ENCODE measurements at places on chromosomes 2 and 18.

DNA sequence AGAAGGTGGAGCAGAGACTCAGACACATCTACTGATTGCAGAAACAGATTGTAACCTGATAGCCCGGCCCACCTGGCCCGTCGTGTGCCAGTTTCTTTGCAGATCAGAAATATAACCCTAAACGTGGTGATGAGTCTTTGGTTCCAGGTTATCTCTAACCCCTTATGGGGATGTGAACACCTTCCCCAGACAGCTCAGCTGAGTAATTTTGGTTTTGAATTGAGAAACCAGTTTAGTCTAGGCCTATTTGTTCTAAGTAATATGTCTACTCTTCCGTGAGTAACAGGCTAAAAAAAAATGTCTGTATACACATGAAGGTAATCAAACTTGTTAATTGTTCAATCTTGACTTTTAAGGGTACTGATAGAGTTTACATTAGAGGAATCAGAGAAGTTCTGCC lies 35.7 kb downstream of the RASGRP3 start:
- DNase-seq, result no peak

DNA sequence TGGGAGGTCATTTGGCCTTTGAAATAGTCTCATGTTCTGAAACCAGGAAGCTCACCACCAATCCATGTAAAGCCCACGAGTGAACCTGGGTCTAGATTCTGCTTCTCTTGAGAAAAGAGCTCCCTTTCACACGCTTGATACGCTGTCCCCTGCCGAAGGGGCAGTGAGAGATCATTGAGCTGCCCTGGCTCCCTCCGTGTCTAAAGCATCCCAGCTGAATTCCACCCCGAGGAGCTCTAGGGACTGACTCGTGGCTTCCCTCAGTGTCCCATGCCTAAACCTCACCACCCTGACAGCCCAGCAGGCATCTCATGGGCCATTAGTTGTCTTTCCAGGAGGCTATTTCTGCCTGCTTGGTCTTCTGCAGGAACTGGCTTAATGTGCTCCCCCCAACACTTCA lies 68.6 kb downstream of the COL6A3 start:
- no peak for DNase-seq

DNA sequence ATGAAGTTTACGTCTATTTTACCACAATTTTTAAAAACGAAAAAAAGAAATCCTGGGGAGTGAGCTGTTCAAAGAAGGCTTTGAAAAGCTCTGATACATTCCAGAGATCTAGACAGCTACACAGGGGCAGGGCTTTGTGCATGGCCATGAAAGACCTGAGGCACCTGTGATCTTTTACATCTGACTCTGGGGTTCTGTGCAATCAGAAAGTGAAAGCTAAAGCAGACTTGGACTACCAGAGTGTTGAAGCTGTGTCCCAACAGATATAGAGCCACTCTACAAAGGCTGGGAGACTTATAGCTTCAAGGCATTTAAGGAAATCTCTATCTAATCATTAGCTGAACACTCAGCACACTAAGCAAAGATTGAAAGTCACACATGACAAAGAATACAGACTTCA lies 34.1 kb downstream of the PARD6G start:
- DNase-seq, result no peak

GRCh38 chr2:176999301-176999700 lies 213.3 kb upstream of the HNRNPA3 start:
- DNase-seq, result no peak

DNA sequence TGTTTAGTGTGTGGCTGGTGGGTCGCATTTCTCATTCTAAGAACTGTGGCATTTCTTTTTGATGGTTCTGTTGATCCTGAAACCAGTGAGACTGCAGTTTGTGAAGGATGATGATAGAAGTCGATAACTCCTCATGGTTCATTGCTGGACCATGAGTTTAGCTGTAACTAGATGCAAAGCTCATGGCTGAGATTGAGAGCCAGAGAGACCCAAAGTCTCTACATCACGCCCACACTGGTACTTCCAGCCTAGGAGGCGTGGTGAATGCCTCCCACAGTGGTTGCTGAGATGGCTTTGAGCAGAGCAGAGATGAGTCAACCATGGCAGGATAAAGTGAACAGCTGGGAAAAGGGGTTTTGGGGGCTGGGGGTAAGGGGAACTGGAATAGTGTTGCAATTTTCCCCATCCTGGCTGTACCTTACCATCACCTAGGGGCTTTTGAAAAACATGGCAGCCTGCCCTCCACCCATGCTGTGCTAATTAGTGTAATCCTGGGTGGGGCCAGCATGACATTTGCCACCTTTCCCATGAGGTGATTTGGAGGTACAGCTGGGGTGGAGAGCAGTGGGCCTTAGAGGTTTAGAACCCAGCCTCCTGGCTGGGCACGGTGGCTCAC lies 24.1 kb downstream of the INPP4A start:
- DNase-seq, result no peak

- DNase-seq, result no peak
Observed at GRCh38 chr2:62415019-62415431, 91.0 kb downstream of the TMEM17 start.

DNA sequence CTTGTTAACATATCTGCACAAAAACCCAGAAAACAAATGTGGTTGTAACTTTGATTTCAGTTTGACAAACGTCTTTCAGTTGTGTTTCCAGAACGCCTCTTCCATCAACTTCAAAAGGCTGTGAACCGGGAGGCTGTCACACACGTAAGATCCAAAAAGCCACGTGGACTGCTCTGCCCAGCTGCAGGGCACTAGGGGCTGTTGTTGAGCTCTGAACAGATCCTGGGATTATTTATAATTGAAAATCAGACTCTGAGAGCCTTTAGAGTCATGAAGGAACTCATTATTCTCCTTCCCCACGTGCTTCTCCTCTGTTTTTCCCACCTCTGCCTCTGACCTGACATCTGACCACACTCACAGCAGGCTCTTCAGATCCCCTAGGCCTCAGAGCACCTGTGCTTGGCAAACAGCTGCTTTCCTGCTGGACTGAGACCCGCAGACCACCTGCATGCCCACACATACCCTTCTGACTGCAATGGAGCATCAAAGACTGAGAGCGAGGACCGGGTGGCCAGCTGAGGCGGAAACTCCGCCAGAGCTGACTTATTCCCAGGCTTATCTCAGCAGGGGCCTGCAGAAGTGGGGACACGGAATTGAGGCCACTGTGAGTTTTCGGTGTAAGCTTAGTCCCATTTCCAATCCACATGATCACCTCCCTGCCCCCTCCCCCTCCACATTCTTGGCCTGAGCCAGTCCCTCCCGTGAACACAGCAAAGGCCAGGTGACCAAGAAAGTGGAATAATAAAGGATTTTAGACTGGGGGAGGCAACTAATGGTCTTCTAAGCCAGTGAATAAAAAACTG lies 114.8 kb downstream of the ATL2 start:
- no peak for DNase-seq

DNA sequence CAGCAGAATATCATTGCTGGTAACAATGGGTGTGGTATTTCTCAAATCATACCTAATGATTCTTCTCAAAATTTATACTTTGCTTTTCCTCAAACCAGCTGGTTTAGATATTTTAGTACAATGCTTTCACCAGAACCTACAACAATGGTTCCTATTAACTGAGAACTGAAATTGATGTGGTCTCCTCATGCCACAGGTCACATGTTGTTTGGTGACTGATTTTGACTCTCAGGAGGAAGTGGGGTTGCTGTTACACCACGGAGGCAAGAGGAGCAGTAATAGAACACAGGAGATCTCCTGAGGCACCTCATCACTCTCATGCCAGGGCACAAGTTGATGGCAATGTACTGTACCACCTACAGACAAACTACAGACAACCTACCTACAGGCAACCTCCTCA lies 3.0 kb upstream of the CEP68 start:
- DNase-seq, result peak; percentile 27
